ENCODE measurements at places on chromosomes 5 and 9.
A peak's percentile ranks its signal among the peaks of the same experiment; 100 is the strongest.

DNA sequence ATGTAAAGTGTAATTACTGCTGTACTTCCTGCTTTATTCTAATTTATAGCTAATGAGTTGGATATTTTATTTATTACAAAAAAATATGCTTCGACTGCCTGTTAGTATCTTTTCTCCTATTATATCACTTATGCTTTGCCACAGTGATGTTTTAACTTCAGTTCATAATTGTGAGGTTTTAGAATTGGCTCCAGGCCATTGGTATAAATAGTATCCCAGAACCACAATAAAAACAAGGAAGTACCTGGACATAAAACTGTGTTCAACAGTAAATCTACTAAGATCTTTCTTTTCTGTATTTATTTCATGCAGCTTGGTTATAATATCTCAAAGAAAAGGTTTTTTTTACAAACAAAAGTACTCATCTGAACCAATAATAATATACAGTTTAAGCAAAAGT is 354.3 kb upstream of the CDH9 start:
- no peak for DNase-seq

DNA sequence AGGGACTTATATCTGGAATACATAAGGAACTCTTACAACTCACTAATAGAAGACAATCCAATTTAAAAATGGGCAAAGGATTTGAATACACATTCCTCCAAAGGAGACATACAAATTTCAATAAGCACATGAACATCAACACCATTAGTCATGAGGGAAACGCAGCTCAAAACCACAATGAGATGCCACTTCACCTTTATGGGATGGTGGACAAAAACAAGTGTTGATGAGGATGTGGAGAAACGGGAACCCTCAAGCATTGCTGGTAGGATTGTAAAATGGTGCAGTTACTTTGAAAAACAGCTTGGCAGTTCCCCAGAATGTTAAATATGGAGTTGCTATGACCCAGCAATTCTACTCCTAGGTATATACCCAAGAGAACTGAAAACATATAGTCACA is 72.7 kb upstream of the IER5L start:
- no peak for DNase-seq

DNA sequence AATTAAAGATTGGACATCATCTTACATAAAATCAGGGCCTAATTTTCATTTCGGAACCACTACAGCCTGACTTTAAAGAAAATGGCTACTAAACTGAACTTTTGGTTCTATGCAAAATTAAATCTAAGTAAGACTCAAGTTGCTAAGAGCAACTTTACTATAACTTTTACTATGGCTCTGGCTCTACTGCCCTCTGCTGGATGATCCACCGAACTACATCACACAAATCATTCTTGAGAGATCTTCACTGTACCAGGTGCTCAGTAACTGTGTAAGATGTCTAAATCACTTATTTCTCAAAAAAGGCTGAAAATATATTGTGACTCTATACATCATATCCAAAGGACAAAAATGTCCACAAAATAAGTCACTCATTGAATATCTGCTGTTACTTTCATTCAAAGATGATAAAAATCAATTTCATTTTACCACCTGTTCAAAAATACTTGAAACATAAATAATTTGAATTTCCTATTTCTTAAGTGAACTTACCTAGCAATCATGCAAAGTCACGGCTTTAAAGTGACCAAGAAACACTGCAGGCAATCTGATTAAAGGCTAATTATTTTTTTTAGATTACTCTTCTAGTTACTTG is 13.5 kb downstream of the MOCS2 start:
- peak; percentile 43 for DNase-seq

GRCh38 chr5:176611435-176611834 is 1.5 kb upstream of the GPRIN1 start:
- DNase-seq = peak; percentile 63

DNA sequence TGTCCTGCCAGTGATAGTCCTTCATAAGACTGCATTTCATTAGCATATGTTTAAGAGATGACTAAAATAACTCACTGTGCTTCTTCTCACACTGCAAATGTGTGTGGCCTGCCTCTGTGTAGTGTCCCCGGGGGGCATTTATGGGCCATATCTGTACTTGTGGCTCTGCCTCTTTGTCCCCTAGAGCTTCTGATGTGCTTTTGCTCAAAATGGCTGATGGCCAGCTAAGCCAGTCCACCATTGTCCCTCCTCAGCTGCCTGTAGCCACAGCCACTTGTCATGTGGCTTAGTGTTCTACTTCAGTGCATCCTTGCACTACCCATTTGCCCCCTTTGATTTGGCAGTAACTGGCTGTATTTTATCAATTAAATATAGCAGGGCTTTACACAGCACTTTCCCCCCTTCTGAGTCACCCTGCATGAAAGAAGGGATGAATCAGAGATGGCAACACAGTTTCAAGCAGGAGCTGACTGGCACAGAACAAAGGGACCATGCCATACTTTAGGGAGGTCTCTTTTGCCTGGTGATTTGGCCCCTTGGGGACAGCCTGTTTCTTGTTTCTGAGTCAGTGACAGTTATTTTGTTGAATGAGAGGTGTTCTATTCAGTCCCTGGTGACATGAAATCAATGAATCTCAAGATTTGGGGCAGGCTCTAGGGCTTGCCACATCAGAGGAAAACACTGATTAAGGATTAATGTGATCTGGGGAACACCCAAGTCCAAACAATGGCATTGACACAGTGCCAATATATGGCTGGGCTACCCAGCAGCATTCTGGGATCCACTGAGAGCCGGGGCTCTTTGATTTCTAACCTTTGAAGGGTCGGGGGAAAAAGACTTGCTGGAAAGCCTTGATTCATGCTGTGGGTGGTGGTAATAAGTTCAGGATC is 245.5 kb downstream of the SMARCA2 start:
- DNase-seq = peak; percentile 40

DNA sequence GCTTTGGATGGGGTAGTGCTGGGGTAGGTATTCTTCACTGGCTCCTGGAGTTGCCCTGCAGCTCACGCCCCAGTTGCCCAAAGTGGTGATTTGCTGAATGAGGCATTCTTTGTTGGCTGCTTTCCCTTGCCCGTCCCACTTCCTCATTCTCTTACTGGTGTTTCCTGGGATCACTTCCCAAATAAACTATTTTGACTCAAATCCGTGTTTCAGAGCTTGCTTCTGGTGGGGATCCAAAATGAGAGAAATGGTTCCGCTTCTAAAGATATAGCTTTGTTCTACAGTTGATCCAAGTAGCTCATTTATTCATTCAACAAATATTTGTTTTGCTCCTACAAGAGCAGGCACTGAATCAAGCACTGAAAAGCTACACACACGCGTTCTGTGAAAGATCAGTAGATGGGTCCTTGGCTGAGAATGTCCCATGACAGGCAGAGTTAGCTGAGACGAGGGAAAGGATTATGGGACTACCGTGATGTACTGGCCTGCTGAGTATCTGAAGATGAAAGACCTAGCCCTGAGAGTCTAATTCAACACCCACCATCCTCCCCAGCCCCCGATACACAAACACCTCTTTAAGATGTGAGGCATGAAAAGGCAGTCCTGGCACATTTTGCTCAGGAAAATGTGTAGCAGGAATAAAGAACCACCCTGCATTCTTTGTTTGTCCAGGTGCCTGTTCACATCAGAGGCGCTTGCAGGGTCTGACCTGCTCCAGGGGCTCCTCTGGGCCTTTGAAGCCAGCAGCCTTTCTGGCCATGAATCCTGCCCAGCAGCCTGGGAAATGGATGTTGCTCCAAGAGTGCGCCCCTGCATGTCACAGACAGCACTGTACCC is 143.1 kb upstream of the RANBP3L start:
- DNase-seq = peak; percentile 54

GRCh38 chr9:126337729-126338372 is 11.2 kb downstream of the MVB12B start:
- no peak for DNase-seq

DNA sequence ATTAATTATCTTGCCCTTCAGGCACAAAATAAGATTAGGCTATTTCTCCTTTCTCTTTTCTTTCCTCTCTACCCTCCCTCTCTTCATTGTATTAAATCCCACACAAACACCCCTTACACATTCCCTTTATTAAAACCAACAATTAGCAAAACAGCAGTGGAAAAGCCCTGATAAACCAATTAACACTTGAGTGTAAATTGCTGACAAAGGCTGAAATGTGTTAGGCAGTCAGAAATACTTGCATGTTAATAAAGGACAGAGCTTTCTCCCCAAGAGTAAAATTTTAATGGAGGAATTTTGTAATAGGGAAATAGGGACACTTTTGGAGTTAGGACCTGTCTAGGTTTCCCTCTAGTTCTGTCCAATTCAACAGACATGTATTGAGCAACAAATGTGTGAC is 370.9 kb downstream of the MRPS30 start:
- DNase-seq = no peak

DNA sequence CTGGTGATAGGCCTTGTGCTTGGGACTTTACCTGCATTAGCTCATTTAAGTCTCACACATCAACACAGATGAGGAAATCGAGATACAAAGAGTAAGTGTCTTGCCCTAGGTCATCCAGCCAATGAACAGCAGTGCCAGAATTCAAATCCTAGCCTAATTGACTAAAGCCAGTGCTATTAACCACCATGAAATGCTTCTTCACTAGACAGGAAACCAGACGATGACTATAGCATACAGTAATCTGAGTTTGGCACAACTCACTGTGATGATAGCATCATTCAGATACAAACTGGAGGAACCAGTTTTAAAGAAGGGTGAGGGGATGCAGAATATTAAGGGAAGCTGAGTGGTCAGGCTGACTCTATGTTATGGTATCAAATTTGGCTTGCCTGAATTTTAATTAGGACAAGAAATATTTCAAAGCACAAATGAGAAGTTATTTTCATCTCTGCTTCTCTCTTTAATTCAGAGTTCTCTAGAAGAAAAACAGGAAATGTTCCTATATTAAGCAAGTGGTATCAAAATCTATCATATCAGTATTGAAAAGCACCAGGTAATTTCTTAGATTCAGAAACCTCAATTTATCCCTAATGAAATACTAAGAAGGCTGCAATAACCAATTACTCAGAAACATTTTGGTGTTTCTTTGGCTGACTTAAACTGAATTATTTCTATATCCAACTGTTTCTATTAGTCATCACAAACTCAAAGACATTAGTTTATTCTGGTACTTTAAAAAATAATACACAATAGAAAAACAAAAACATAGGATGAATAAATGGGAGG is 147.0 kb upstream of the RASA1 start:
- DNase-seq = peak; percentile 91

DNA sequence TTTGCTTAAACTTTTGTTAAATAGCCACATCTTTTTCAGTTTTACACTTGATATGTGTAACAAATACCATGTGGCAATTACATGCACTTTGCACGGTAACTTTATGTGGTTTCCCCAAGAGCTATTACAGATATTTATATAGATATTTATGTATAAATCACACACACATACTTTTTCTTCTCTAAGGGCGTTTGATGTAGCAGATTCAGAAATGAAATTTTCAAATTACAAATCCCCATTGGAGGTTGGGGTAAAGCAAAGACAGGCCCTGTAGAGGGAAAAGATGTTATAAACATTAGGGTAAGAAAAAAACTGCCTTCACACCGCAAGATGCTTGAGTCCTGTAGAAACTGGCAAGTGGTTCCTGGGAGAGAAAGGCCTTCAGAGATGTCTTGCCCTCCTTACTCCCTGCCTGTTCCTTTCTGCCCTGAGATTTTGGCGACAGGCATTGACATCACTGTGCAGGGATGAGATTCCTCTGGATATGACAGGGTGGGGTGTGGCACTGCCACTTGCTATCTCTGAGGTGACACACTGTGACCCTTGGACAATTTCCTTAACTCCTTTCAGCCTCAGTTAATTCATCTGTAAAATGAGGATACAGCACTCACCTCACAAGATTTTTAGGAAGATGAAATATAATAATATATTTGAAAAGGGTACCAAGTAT is 177.9 kb upstream of the TUT7 start:
- no peak for DNase-seq

GRCh38 chr5:156624686-156625085 is 225.4 kb upstream of the PPP1R2B start:
- DNase-seq = no peak

GRCh38 chr5:124156415-124156996 is 589.9 kb downstream of the ZNF608 start:
- DNase-seq = peak; percentile 9

DNA sequence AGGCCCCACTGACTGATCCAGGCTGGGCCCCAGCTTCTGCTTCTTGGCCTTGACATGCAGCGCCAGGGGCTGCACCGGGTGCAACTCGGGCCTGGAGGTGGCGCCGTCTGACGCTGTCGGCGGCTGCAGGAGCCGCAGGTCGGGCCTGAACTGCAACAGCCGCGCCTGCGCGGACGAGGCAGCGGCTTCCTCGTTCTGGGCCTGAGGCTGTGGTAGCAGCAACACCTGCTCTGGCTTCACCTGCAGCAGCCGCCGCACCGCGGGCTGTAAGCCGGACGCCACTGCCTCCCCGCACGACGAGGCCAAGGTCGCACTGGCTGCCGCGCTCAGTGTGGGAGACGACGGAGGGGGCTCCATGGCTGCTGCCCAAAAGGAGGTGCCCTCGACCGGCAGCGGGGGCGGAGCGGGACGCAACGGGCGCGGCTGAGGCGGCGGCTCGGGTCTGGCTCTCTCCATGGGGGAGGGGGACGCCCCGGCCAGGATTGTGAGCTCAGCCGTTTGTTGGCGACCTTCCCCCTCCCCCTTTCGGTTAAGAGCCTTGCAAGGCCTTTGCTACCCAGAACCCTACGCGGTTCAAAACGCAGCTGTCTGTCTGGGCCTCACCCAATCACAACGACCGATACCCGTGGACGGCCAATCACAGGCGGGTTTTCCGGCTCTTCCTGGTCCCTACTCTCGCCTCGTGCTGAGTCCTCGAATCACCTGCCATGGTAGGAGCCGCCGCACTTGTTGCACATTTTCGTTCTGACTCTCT is 438 bp downstream of the SOX30 start:
- no peak for DNase-seq

GRCh38 chr5:168295574-168296201 is 4.2 kb downstream of the WWC1 start:
- peak; percentile 59 for DNase-seq

- DNase-seq = peak; percentile 74
Measured at GRCh38 chr5:82158755-82159413, 119.3 kb downstream of the RPS23 start.

- no peak for DNase-seq
Measured at GRCh38 chr9:124859803-124860581, 1.8 kb downstream of the RPL35 start.

DNA sequence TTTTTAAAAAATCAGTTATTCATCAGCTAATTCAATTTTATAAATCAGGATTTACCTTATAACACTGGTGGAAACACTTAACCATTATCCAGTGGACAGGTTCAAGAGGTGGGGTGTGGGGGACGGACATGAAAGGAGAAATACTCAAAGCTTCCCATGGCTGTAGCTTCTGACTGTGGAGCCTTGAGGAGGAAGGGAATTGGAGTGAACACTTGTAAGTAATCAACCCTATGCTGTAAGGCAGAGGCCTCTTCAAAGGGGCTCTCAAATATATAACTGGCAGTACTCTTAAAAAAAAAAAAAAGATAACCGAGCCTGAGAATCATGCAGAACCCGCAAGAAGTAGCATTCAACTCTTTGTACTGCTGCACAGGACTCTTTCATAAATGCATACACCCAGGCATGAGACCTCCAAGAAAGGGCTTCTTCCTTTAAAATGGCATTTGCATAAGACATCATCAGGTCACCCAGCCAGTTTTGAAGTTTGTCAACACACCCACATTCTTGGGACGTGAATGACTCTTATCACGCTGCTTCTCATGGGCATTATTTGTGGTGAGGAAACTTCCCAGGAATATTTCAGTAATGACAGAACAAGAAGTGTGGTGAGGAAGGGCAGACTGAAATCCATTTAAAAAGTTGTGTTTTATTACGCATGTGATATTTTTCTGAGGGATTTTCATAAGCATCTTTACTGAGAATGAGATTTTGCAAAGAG is 8.1 kb downstream of the OSMR start:
- peak; percentile 90 for DNase-seq

- peak; percentile 31 for DNase-seq
Measured at GRCh38 chr9:100352201-100352726, 478 bp downstream of the TEX10 start.

Measured in HCEC 1CT (cell line).